Progenitor cell of endocrine pancreas (in vitro differentiated cells): ENCODE measurements at places on chromosomes 1 and 21. TPM values are rescaled to one million over a fixed set of nuclear protein-coding genes. Genes with fewer than 3 reads are reported as not detected.

GRCh38 chr1:65141394-65141793, 6.6 kb upstream of the AK4 start:
- no peak for DNase-seq
- no peak overlapping the region for H3K27ac ChIP-seq
- peaks cover 21% of the 10 kb centered on the region for H3K27me3 ChIP-seq
- H3K4me1 ChIP-seq: peaks cover 21% of the 10 kb centered on the region
- peaks cover 1% of the 10 kb centered on the region for H3K36me3 ChIP-seq

DNA sequence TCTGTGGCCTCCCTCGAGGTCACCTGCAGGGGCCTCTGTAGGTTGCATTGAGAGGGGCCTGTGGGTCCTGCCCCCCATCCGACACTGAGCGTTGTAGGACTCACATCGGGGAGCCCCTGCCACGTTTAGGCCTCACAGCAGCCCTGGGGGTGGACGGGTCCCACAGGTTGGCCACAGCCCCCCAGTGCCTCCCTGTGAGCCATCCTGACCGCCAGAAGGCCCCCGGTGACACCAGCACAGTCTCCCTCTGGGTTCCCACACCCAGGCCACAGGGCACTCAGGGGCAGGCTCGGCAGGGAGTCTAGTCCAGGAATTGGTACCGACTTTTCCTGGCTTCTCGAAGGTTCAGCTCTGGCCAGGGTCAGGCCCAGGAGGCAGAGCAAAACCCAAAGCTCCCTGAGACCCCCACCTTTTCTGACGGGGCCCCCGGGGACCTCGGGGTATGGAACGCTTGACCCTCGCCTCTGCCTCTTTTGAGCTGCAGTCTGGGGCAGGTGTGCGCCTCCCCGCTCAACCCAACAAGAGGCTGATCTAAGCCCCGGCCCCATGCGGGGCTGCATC, 13.9 kb upstream of the POFUT2 start:
- no peak overlapping the region for H3K27ac ChIP-seq
- peaks cover 4% of the 10 kb centered on the region for H3K36me3 ChIP-seq
- no peaks in the 10 kb centered on the region for H3K27me3 ChIP-seq
- DNase-seq: no peak

GRCh38 chr1:30665216-30666010, 58.0 kb downstream of the MATN1 start:
- H3K27me3 ChIP-seq: no peaks in the 10 kb centered on the region
- H3K4me3 ChIP-seq: no peak overlapping the region
- no peak overlapping the region for H3K27ac ChIP-seq
- H3K4me1 ChIP-seq: peaks cover 19% of the 10 kb centered on the region
- no peak for DNase-seq
- no peaks in the 10 kb centered on the region for H3K36me3 ChIP-seq

PTPN7 gene
- total RNA-seq: not detected in 2 replicates

AGMAT gene
- total RNA-seq: 3.1 and 4.0 TPM in 2 replicates

GRCh38 chr1:55150880-55151588, 64.1 kb downstream of the USP24 start:
- DNase-seq: no peak
- H3K36me3 ChIP-seq: peaks cover 14% of the 10 kb centered on the region
- no peaks in the 10 kb centered on the region for H3K4me1 ChIP-seq
- no peak overlapping the region for H3K27ac ChIP-seq
- H3K4me3 ChIP-seq: no peak overlapping the region
- no peaks in the 10 kb centered on the region for H3K27me3 ChIP-seq

CFAP107 gene
- 1.2 and 2.8 TPM in 2 replicates for total RNA-seq

TACSTD2 gene
- 22.7 and 22.8 TPM in 2 replicates for total RNA-seq

- DNase-seq: no peak
- peaks cover 12% of the 10 kb centered on the region for H3K27me3 ChIP-seq
- peak overlapping the region; percentile 48 for H3K27ac ChIP-seq
- H3K4me3 ChIP-seq: no peak overlapping the region
Measured at GRCh38 chr1:41341772-41342562, 19.3 kb upstream of the FOXO6 start.

KANK4 gene
- 1.0 and 1.2 TPM in 2 replicates for total RNA-seq

DNA sequence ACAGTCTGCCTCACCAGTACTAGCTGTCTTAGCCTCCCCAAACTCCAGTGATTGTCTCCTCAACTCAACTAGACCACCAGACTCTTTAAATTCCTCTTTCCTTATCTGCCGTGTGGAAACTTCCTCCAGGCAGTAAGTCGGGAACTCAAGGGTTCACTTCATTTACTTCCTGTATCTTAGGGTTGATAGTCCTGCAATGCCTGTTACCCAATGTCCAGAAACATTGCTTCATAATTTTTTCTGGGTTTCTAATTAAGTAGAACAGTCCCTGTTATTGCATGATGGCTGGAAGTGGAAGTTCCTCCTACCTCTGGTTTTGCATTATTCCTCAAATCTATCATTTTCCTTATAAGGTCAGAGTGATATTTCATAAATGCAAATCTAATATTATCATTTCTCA, 60.8 kb upstream of the RNF11 start:
- no peaks in the 10 kb centered on the region for H3K36me3 ChIP-seq
- no peak overlapping the region for H3K4me3 ChIP-seq
- peaks cover 7% of the 10 kb centered on the region for H3K27me3 ChIP-seq
- no peak overlapping the region for H3K27ac ChIP-seq
- no peak for DNase-seq

DNA sequence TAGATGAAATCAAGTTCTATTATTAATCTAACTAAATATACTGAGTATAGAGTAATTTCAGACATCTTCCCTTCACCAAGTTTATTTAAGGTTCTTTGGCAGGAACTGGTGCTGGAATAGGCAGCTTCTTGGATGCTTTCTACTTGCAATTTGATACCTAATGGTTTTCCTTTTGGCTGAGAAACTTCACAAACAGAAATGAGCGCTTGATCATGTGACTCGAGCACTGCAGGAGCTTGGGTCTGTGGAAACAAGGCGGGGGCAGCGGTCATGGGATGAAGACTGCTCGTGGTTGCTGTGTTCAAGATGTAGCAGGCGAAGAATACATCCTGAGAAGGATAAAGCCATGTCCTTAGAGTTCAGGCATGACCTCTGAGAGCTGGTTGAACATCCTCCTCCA, 136.8 kb downstream of the PTPRC start:
- H3K36me3 ChIP-seq: no peaks in the 10 kb centered on the region
- peaks cover 2% of the 10 kb centered on the region for H3K4me1 ChIP-seq
- H3K27ac ChIP-seq: no peak overlapping the region
- H3K4me3 ChIP-seq: no peak overlapping the region

TCHHL1 gene
- not detected in 2 replicates for total RNA-seq

GRCh38 chr1:92346866-92347640, 48.2 kb downstream of the RPAP2 start:
- H3K4me3 ChIP-seq: no peak overlapping the region
- DNase-seq: no peak
- H3K27me3 ChIP-seq: no peaks in the 10 kb centered on the region
